ENCODE measurements at places on chromosomes 1 and 21. TPM values are rescaled to one million over a fixed set of nuclear protein-coding genes. Genes with fewer than 3 reads are reported as not detected.

Gene CACNA1S
- polyA plus RNA-seq: not detected

Gene CYYR1
- polyA plus RNA-seq: 0.30 TPM

Gene SPATA45
- not detected for polyA plus RNA-seq

Gene ZBTB8OS
- polyA plus RNA-seq: 83.3 TPM

Gene CFHR1
- polyA plus RNA-seq: not detected

Gene TMEM35B
- 32.3 TPM for polyA plus RNA-seq

DNA sequence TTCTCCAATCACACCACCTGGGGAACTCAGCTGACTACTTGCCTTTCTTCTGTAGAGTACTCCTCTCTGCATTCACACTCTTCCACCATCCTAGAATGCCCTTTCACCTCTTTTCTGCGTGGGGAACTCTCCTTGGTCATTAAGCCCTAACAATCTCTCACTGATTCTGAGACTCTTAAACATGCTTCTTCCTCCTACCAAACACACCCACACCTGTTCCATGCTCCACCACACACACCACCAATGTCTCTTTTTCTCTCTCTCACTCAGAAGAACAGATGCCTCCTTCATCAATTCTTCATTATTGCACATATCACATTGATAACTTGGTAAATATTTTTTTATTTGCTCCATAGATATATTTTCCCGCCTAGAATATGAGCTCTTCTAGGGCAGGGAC lies 53.6 kb downstream of the WARS2 start:
- no peak overlapping the region for H3K27ac ChIP-seq
- no peaks in the 10 kb centered on the region for H3K36me3 ChIP-seq
- H3K27me3 ChIP-seq: no peaks in the 10 kb centered on the region

DNA sequence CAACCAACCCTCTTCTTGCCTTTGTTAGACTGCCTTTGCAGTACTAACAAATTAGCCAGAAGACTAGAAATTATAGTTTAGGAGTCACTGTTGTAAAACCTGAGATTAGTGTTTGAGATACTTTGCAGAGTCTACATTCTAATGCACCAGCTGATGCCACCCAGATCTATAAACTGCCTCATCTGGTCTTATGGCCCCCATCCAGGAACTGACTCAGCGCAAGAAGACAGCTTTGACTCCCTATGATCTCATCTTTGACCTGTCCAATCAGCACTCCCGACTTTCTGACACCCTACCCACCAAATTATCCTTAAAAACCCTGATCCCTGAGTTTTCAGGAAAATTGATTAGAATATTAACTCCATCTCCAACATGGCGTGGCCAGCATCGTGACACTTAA lies 334.6 kb downstream of the RGS7 start:
- no peaks in the 10 kb centered on the region for H3K4me1 ChIP-seq
- no peak overlapping the region for H3K4me3 ChIP-seq
- H3K27me3 ChIP-seq: no peaks in the 10 kb centered on the region
- no peak for DNase-seq
- H3K36me3 ChIP-seq: no peaks in the 10 kb centered on the region

DNA sequence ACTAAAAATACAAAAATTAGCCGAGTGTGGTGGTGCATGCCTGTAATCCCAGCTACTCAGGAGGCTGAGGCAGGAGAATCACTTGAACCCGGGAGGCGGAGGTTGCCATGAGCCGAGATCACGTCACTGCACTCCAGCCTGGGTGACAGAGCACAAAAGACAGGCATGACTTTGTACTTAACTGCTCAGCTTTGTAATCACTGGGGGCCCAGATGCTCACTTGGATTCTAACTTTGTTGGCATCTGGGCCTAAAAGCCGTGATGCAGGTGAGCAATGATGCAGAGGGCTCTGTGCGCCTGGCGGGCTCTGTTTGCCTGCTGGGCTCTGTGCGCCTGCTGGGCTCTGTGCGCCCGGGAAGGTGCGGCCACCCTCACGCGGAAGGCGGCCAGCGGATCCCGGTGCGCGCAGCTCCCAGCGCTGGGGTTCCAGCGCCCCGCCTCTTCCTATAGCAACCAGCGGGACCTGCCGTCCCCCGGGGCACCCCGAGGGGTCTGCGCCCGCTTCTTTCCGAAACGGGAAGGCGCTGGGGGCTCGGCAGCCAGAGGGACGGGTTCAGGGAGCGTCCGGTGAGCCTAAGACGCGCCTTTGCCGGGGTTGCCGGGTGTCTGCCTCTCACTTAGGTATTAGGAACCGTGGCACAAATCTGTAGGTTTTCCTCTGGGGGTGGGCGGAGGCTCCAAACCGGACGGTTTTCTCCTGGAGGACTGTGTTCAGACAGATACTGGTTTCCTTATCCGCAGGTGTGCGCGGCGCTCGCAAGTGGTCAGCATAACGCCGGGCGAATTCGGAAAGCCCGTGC lies 31.7 kb downstream of the PRMT2 start:
- H3K36me3 ChIP-seq: peaks cover 23% of the 10 kb centered on the region
- no peak for DNase-seq
- no peak overlapping the region for H3K27ac ChIP-seq
- no peak overlapping the region for H3K4me3 ChIP-seq
- H3K4me1 ChIP-seq: peaks cover 13% of the 10 kb centered on the region
- H3K27me3 ChIP-seq: peaks cover 38% of the 10 kb centered on the region

DNA sequence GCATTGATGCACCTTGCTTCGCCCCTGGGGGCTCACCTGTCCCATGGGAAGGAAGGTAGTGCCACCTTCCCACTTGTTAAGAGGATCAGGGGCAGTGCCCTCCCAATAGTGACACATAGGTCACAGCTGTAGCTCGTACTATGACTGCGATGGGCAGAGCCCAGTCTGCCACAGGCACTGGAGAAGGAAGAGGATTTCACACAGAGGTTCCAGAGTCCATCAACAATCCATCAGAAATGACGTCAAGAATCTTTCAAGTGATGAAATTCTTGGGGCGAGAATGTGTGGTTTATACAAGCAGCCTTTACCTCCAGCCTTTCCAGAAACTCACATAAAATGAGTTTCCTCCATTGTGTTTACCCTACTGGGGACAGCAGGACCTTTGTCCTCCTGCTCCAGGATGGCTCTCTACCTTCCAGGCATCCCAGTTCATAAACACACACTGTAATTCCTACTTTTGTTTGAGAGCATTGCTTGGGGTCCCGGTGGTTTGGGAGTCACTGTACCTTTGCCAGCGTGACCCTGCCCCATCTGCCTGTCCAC lies 260.6 kb upstream of the VAMP3 start:
- no peaks in the 10 kb centered on the region for H3K27me3 ChIP-seq
- H3K4me1 ChIP-seq: no peaks in the 10 kb centered on the region
- no peak overlapping the region for H3K27ac ChIP-seq
- no peak overlapping the region for H3K4me3 ChIP-seq

DNA sequence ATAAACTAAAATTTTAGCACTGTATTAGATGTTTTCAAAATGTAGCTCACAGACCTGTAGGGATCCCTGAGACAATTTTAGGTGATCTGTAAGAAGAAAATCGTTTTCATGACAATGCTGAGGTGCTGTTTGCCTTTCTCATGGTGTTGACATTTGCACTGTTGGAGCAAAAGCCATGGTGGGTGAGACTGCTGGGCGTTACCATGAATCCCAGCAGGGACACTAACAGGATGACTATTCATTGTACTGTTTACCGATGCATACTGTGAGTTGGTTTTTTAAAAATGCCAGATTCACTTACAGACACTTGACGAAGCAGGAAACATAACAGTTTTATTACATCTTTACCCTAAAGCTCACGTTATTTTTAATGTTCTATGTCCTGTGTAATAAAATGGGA lies 468.5 kb downstream of the PCP4 start:
- no peaks in the 10 kb centered on the region for H3K36me3 ChIP-seq
- no peaks in the 10 kb centered on the region for H3K27me3 ChIP-seq
- DNase-seq: no peak

DNA sequence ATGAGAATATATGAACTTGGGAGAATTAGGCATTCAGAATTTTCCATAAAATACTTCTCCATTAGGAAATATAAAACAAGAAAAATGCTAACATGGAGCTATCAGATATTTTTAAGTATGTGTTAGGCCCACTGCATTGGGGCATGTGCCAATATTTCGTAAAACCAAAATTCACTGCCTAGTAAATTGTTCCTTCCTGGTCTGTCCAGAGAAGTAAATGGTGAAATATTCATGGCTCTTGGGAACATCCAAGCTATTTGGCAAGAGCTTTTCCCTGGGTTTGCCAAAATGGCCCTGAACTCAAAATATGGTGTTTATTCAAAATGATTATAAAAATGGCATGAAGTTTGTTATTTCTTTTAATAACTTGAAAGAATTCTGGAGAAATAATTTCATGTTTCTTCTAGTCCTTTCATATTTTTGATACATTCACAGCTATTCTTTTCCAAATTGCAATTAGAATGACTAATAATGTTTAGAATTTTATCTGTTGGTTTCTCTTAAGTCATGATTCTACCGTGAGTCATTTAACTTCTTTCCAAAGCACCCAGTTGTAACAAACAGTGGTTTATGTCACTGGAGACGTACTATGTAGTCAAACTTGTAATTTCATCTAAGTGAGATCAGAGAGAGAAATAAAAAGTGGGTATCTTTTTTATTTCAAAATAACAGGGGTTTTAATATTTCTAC lies 25.7 kb upstream of the SLC19A2 start:
- H3K27ac ChIP-seq: no peak overlapping the region
- H3K27me3 ChIP-seq: no peaks in the 10 kb centered on the region
- peaks cover 19% of the 10 kb centered on the region for H3K36me3 ChIP-seq
- peaks cover 12% of the 10 kb centered on the region for H3K4me1 ChIP-seq
- H3K4me3 ChIP-seq: no peak overlapping the region

DNA sequence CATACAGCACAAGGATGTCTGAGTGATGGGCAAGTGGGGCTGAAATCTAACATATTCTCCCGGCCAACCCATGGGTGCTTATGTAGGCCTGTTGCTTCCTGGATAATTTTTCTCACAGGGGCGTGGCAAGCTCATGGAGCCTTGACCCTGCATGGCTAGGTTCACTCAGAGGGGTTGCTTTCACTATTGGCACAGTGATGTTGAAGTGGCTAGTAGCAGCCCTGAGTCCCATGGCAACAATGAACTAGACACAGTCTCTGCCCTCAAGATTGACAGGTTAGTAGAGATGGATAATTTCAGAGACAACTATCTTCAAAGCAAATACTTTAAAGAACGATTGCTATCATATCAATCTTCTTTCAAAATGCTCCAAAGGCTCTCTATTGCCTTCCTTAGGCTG lies 6.5 kb upstream of the MAB21L3 start:
- no peaks in the 10 kb centered on the region for H3K36me3 ChIP-seq
- DNase-seq: no peak
- H3K4me1 ChIP-seq: no peaks in the 10 kb centered on the region
- no peak overlapping the region for H3K27ac ChIP-seq

- H3K36me3 ChIP-seq: no peaks in the 10 kb centered on the region
- H3K4me3 ChIP-seq: no peak overlapping the region
- no peaks in the 10 kb centered on the region for H3K27me3 ChIP-seq
- no peaks in the 10 kb centered on the region for H3K4me1 ChIP-seq
- DNase-seq: no peak
- H3K27ac ChIP-seq: no peak overlapping the region
These were observed 72.8 kb downstream of the CAMK2N1 start for GRCh38 chr1:20413136-20413775.

DNA sequence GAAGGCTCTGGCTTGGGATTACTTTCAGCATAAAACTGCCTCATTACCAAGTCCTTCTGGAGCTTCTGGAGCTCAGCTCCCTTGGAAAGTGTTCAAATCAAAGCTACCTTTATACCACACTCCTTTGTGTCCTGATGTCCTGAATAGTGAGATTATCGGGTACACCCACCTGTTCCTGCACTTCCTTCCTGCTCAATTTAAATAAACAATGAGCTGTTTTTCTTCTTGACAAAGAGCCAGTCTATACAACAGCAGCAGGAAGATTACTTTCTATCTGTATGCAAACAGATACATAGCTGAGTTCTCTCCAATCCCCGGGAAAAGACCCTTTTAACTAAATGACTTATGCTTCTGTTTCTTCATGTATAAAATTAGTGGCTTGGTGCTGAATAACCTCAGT lies 258.0 kb upstream of the FMN2 start:
- H3K27me3 ChIP-seq: no peaks in the 10 kb centered on the region
- H3K27ac ChIP-seq: no peak overlapping the region
- H3K4me1 ChIP-seq: peaks cover 9% of the 10 kb centered on the region
- no peak for DNase-seq
- H3K36me3 ChIP-seq: no peaks in the 10 kb centered on the region

GRCh38 chr21:20852866-20853265 lies 145.3 kb upstream of the NCAM2 start:
- H3K4me1 ChIP-seq: no peaks in the 10 kb centered on the region
- H3K36me3 ChIP-seq: no peaks in the 10 kb centered on the region

DNA sequence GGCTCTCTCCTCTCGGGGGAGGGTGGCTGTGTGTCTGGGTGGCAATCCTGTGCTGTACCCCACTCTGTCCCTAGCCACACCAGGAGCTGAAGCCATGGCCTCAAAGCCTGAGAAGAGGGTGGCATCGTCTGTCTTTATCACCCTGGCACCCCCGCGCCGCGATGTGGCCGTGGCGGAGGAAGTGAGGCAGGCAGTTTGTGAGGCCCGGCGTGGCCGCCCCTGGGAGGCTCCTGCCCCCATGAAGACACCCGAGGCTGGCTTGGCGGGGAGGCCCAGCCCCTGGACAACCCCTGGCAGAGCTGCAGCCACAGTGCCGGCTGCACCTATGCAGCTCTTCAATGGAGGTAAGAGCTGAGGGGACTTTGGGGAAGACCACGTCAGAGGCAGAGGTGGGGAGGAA lies 6.3 kb downstream of the FBLIM1 start:
- no peak overlapping the region for H3K4me3 ChIP-seq
- no peaks in the 10 kb centered on the region for H3K36me3 ChIP-seq
- no peak overlapping the region for H3K27ac ChIP-seq
- DNase-seq: no peak
- H3K27me3 ChIP-seq: peaks cover 7% of the 10 kb centered on the region

- DNase-seq: no peak
- H3K4me1 ChIP-seq: no peaks in the 10 kb centered on the region
- H3K27me3 ChIP-seq: no peaks in the 10 kb centered on the region
- H3K27ac ChIP-seq: no peak overlapping the region
These were observed 98.9 kb downstream of the PGBD5 start for GRCh38 chr1:230326971-230327891.

GRCh38 chr1:183909672-183910071 lies 104.8 kb downstream of the RGL1 start:
- H3K27me3 ChIP-seq: no peaks in the 10 kb centered on the region
- no peak overlapping the region for H3K4me3 ChIP-seq
- H3K4me1 ChIP-seq: peaks cover 38% of the 10 kb centered on the region
- no peak for DNase-seq
- H3K36me3 ChIP-seq: no peaks in the 10 kb centered on the region
- H3K27ac ChIP-seq: no peak overlapping the region

DNA sequence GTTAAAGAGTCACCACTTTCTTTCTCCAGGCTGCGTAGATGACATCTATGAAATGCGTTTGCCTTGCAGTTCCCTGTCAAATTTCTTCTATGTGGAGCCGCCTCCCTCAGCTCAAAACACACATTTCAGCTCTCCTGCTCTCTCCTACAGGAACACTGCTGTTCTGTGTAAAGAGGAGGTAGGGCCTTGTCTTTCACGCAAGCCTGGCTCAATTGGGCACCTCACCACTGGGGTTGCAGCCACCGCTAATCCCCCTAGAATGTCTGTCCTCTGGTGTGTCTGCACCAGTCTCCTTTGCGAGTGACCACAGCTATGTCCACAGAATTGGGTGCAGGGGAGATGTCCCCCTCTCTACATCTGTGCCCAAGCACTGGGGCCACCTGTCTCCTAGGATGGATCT lies 31.8 kb upstream of the CFHR4 start:
- no peak overlapping the region for H3K27ac ChIP-seq
- H3K36me3 ChIP-seq: no peaks in the 10 kb centered on the region
- H3K27me3 ChIP-seq: no peaks in the 10 kb centered on the region
- no peaks in the 10 kb centered on the region for H3K4me1 ChIP-seq
- H3K4me3 ChIP-seq: no peak overlapping the region
